ENCODE measurements at places on chromosomes 6 and 20.

DNA sequence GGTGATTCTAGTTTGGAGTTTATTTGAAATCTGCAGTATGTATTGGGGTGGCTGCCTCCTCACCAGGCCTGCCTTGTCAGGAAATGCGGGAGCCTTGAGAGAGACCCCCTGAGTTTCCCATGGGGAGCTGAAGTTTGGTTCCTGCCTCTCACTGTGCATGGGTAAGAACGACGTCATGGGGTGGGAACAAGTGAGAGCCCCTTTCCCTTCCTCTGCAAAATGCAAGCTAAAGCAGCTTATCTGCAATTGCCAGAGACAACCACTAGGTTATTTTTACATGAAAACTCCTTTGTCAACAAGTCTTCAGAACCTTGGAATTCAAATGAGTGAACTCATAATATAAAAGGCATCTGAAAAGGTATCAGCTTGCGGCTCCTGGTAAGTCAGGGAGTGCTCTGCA lies 58.4 kb downstream of the TMEM170B start:
- no peak for DNase-seq

GRCh38 chr6:170101281-170102035 lies 189.4 kb downstream of the DLL1 start:
- DNase-seq, result no peak

GRCh38 chr6:21840428-21840827 lies 246.9 kb downstream of the SOX4 start:
- DNase-seq, result no peak

DNA sequence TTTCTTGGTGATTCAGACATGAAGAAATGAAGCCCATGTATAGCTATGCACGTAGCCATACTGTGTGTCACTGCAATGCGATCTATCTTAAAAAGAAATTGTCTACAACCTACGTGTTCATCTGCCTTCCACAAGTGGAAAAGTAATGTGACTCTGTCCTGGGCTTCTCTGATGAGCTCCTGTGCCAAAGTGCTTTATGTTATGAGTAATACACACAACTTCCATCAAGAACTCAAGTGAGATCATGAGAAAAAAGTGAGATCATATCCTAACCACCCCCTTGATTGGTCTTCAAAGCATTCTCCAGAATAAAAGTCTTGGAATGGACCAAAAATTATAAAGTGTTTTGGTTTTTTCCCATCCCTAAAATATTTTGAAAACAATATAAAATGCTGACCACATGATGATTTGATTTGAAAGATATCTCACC lies 114.3 kb downstream of the DST start:
- no peak for DNase-seq

DNA sequence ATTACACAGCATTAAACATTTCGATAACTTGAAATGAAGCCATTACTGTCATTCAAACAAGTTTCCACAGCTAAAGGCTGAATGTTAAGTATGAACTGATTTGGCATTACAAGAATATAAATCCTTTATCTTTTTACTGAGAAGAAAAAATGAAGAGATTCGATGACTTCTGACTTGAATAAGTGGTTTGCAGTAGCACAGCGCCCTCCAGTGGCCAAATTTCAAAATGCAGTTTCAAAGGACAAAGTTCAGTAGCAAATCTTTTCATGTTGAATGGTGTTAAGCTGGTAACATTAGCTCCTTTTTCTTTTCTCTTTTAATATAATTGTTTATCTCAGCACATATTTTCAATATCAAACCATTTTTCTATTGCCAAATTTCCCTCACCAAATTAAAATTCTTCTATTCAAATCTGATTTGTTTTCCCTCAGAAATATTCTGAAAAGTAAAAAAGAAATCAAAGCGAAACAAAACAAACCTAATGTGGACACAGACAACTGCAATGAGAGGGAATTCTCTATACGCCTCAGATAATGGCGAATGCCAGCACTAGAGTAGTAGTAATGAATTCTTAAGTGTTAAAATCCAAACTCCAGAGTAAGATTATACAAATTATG lies 145.7 kb downstream of the BTBD9 start:
- peak; percentile 73 for DNase-seq

GRCh38 chr6:139325125-139325524 lies 33.3 kb upstream of the TXLNB start:
- peak; percentile 96 for DNase-seq

GRCh38 chr6:14146506-14147096 lies 29.0 kb downstream of the CD83 start:
- DNase-seq, result no peak

DNA sequence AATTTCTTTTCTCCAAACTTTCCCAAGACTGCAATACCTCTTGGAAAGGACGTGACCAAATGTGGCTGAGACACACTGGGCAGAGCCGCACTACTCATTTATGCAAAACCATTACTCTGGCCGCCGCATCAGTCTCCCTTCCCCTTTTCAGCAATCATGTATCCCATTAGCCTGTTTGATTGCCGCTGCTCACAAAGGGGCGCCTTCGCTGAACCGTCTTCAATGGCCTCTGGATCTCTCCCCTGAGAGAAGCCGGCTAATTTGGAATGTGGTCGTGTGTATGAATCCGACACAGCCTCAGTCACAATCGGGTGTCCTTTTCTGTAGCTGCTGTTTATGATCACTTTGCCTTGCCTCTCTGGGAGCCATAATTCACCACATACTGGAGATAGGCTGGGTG lies 361.1 kb downstream of the ZFAND3 start:
- no peak for DNase-seq

DNA sequence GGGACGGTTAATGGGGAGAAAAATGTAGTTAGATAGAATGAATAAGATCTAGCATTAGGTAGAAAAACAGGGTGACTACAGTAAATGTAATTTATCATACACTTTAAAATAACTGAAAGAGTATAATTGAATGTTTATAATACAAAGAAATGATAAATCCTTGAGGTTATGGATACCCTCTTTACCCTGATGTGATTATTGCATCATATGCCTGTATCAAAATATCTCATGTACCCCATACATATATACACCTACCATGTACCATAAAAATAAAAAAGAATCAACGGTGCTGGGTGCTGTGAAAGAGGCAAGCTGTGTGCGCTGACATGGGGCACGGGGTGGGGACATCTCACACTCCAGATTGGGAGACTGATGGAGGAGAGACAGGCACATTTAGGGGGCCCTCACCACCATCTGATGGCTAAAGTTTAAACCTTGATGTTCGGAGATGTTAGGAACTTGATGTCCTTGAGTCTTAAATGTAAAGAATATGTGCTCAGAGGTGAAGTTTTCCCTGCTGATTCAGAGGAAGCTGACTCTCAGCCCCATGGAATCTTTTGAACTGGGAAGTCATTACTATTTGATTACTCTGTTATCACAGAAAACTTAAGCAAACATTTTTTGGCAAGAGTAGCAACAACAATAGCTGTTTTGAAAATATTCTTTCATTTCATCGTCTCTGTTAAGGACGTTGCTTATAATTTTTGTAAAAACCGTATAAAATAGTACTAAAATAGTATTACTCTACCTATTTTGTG lies 26.4 kb upstream of the RFPL4B start:
- DNase-seq, result no peak

- no peak for DNase-seq
Observed at GRCh38 chr6:166415306-166415705, 32.6 kb upstream of the MPC1 start.

GRCh38 chr6:141988954-141989705 lies 143.6 kb upstream of the GJE1 start:
- DNase-seq, result peak; percentile 61

DNA sequence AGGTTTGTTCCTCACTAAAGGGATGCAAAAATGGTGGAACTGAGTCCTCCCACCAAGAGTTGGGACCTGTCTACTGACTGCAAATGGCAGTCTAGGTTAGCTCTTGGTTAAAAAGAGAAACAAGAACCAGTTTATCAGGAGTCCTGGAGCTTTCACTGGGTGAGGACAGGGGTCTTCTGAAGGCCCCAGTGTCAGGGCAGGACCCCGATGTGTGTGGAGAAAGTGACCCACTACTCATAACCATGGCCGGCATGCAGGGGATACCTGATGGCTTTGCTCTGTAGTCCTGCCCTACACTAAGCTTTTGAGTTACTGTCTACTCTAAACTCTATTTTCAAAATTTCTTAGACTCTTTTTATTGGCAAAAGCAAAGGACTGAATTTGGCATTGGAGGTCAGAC lies 220.5 kb downstream of the ANKRD60 start:
- no peak for DNase-seq

DNA sequence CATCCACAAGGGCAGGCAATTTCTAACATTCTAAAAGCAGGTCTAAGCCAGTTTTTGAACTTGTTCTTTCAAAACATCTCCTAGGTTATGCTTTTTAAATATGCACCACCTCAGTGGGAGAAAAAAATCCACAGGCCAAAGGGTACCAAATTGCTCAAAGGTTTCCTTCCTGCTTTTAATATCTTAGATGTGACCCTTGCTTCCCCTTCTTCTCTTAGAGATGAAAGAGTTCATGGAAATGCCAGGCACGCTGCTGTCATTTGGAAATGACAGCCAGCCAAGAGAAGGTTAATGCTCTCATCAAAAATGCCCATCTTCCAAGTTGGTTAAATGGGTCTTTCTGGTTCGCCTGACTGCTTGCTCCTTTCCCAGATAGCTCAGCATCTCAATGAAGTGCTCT lies 497.1 kb downstream of the CD83 start:
- DNase-seq, result peak; percentile 31

DNA sequence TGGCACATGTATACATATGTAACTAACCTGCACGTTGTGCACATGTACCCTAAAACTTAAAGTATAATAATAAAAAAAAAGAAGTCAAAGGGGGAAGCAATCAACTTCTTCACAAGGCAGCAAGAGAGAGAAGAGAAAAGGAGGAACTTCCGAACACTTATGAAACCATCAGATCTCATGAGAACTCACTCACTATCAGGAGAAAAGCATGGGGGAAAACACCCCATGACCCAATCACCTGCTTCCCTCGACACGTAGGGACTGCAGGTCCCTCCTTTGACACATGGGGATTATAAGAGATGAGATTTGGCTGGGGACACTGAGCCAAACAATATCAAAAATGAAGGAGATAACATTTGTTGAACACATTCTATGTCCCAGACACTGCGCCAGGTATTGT lies 94.8 kb upstream of the PHACTR1 start:
- DNase-seq, result no peak

- no peak for DNase-seq
Observed at GRCh38 chr6:142697001-142697335, 248.0 kb downstream of the HIVEP2 start.

DNA sequence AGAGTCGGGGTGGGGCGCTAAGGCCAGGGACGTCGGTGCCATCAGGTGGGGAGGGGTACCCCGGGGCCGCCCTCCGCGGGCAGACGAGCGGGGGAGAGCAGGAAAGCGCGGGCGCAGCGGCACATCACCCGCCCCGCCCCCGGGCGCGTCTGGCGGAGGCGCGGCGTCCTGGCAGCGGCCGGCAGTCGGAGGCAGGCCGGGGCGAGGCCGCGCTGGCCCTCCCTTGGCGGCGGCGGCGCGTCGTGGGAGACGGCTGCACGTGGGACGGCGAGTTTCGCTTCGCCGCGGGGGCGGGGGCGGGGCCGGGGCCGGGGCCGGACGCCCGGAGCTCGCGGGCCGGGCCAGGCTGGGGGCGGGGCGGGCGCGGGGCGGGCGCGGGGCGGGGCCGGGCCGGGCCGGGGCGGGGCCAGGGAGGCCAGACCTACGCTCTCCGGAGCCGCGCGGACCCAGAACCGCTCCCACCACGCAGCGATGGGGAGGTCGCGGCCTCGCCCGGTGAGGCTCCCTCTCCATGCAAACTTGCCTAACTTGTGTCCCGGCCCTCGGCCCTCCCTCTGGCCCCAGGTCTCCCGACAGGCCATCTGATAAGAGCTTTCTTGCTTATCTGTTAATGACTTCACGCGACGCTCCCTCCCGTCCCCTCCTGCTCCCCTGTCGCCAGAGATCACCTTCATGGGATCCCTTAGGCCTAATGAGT lies 12.5 kb downstream of the ITPR3 start:
- no peak for DNase-seq

GRCh38 chr6:1767481-1768246 lies 157.9 kb downstream of the FOXC1 start:
- no peak for DNase-seq

GRCh38 chr20:43541214-43541613 lies 17.6 kb upstream of the SGK2 start:
- DNase-seq, result no peak

DNA sequence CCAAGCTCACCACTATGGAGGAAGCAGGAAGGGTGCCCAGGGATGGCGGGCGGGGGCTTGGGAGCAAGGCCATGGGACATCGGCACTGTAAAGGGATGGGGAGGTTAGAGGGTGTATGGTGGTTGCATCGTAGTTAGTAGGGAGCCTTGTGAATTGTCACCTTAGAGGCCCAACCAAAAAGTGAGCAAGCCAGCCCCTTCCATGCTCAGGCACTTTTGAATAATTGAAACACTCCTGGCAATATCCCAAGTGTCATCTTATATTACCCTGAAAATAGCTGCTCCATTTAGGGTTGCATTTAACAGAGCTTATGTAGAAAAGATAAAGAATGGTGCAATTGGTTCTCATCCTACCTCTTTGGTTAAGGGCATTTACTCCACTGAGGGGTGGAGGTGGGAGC lies 169.2 kb downstream of the SAMD5 start:
- DNase-seq, result no peak

DNA sequence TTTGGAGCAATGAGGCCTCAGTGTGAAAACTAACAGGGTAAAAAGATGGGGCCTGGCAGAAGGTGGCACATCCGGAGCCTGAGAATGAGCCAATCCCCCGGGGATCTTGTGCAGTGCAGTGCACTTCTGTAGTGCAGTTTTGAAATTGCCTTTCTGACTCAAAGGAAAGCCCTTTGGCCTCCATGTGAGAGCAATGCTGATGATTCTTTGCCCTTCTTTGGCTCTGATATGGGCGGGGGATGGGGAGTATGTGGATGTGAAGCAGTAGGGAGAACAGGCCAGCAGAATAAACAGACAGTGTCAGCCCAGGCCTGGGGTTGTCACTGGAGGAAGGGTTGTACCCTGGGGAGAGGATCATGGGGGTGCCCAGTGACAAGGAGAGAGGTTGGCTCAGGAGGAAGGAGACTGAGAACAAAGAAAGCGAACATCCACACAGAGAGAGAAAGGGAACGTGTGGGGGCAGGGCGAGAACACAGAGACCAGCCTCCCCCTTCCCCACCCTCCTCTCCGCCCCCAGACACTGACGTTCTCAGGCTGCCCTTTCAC lies 351.2 kb downstream of the CDC5L start:
- no peak for DNase-seq

GRCh38 chr20:63361519-63362435 lies 628 bp upstream of the CHRNA4 start:
- DNase-seq, result no peak

DNA sequence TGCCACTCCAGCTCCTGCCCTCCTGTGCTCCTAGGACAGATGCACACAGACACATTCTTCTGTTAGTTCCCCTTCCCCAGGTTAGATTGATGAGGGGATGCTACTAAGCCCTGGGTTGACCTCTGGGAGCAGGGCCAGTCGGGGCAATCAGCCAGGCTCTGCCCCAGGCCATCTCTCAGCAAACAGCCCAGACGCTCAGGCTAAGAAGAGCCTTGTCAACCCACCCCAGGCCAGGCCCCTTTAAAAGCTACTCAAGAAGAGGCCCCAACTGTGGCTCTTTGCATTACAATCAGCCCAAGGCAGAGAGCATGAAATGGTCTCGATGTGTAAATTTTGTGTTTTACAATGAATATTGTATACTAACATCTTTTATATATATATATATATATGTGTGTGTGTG lies 107.4 kb downstream of the TFAP2A start:
- no peak for DNase-seq

- DNase-seq, result no peak
Observed at GRCh38 chr20:55928266-55928665, 77.1 kb downstream of the CBLN4 start.

GRCh38 chr20:13676682-13677081 lies 38.0 kb upstream of the TASP1 start:
- DNase-seq, result no peak

GRCh38 chr20:20823476-20823881 lies 111.0 kb upstream of the RALGAPA2 start:
- DNase-seq, result no peak

All from AML-193 (cell line).